ENCODE measurements at places on chromosomes 3 and 15.

DNA sequence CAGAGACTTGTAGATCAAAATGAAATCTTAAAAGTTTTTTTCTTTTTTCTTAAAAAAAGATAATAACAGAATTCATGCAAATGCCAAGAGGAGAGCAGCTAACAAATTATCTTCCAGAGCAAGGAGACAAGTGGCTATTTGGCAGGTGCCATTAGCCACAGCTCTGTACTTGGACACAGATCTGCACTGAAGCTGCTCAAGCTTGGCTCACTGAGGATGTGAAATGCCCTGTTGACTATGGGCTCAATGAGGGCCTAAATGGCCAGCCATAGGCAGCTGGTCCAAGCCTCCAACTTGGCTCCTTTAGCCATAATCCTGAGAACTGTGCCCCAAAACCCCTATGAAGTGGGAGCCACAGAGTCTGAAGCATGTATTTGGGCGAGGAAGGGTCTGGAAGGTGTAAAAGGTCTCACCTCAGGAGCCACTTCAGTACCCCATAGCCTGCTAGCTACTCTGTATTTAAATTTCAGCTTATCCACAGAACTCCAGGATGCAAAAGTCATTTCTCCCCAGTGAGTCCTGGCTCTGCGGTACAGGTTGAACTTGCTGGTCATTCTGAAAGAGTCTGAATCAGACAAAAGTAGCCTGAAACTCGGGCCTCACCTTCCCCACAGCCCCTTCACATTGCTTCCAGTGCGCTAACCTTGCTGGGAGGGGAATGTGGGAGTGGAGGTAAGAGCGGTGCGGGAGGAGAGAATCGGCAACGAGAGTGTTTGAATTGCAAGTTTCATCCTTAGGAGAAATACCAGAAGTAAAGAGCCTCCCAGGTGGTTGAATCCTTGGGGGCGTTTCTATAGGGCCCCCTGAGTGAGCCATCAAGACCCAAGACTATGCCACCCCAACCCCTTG lies 48.0 kb downstream of the ZIC4 start:
- DNase-seq, result no peak

GRCh38 chr3:148957586-148957985 lies 33.8 kb upstream of the GYG1 start:
- no peak for DNase-seq

GRCh38 chr15:87365186-87365585 lies 891.4 kb downstream of the NTRK3 start:
- DNase-seq, result no peak

DNA sequence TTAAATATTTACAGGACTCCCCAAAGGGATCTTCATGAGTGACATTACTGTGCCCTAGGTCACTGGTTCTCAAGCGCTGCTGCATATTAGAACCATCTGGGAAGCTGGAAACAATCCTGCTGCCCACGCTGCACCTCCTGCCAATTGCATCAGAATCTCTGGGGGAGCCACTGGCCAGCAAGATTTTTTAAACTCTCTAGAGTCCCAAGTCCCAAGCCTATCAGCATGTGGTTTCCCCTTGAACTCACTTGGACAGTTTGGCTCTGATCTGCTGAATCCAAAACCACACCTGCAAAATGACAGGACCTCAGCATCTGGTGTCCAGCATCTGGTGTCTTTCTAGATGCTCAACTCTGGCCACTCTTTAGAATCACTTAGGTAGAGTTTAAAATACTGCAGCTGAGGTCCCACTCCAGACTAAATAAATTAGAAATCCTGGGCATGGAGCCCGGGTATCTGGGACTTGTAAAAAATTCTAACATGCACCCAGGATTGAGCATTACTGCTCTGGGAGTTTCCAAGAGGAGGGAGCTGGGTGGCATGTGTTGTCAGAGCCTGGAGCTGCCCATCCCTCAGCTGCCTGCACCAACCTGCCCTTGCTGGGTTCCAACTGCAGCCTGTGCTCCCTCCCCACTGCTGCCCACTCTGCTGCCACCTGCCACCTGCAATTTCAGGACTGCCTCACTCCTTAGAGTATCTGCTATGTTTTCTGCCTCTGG lies 311.3 kb downstream of the SLC9A9 start:
- DNase-seq, result peak; percentile 48

Data from mucosa of gallbladder (tissue), 1 donor.